NCI-H1694 (cell line): ENCODE measurements at places on chromosomes 2 and 18.
A peak's percentile ranks its signal among the peaks of the same experiment; 100 is the strongest.

DNA sequence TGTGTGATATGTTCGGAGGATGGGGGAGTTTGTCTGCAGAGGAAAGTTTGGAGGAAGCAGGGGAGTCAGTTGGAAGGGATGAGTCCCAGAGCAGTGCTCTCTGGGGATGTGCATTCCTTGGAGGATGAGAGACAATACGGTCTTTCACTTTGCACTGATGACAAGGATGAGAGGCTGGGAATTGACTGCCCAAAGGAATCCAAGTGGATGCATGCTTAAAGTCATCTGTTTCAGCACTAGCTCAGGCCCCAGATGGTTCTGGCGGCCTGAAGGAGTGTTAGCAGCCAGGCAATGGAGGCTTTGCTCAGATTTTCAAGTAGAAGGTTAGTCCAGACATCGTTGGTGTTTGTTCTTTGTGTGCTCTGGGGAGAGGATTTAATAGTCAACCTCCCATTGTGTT lies 100.2 kb downstream of the CRIM1 start:
- DNase-seq, result no peak

- no peak for DNase-seq
These were observed 69.5 kb upstream of the PSME4 start for GRCh38 chr2:54040250-54040649.

GRCh38 chr2:219765231-219765911 lies 137.9 kb downstream of the SLC4A3 start:
- no peak for DNase-seq

DNA sequence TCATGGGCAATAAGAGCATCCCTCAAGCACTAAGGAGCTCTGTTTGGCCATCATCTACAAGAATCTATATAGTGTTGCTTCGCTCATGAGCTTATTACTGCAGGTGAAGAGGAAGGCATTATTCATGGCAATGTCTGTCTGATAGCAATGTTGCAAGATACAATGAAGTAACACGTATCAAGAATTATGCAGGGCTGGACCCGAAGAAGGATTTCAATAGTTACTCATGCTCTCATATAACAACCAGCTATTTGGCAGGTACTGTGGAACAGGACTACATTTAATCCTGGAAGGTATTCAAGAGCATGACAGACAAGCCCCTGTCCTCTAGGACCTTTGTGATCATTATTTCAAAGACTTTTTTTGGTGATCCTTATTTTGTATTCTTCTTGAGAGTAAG lies 109.6 kb downstream of the LAMA3 start:
- DNase-seq, result no peak

DNA sequence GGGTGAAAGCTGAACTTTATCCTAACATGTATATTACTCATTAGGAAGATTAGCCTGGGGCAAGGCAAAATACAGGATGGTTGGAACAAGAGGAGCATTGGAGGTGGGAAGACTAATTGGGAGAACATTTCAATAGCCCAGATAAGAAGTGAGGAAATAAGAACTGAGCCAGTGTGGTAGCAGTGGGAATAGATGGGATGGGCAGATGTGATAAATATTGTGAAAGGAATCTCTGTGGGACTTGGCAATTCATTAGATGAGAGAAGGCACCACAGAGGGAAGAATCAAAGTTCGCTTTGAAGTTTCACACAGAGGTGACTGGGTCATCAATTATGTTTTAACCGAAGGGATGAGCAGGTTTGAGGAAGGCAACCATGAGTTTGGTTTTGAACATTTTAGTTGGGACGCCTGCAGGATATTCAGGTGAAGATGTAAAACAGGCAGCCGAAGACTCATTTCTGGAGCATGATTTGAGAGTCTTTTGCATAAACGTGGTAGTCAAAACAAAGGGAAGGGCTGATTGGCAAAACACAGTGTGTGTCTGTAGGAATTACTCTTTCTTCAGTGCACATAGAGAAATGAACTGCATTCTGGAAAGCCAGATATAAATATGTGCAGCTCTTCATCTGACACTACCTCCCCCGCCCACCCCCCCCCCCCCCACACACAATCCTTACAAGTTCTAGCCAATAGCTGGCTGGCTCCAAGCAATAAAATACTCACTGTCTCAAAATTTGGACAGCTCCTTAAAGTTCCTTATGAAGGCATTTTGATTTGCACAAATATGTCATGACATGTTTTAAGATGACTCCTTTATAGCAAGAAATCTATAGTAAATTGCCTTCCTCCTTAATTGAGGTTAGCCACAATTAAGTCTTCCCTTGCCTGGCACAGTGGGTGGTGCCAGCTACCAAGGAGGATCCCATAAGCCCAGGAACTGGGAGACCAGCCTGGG lies 1.9 kb upstream of the SLC1A4 start:
- no peak for DNase-seq

GRCh38 chr2:152093464-152093863 lies 5.4 kb downstream of the CACNB4 start:
- DNase-seq, result peak; percentile 90

DNA sequence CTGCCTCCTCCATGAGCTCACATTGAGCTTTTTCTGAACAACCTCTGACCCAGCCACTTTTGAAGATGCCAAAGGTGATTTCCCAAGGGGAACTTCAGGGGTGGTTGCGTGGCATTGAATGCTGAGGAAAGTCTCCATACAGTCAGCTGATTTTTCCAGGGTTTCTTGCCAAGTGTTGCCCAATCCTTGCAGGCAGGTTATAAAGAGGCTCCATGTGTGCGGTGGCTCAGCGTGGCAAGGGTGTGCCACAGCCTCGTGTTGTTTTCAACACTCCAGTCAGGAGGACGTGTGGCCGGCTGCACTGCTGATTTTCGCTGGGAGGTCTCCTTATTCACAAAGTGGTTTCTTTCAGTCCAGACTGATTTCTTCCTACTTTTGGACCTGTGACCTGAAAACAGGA lies 81.4 kb upstream of the GATA6 start:
- DNase-seq, result no peak

DNA sequence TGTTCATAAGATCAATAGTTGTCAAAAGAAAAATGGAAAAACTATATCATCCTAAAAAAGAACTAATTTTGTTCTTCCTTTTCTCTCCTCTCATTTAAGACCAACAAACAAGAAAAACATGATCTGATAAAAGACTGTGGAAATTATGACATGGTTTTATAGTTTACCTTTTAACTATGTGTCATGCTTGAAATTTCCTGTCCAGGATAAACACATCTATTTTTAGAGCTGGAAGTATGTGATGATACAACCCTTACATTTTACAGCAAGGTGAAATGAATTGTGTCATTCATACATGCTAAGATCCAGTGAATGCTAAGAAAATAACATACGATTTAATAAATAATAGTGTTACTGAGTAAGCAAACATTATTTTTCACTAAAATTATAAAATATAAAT lies 89.9 kb downstream of the GULP1 start:
- no peak for DNase-seq

- no peak for DNase-seq
These were observed 41.6 kb downstream of the FN1 start for GRCh38 chr2:215394102-215394805.

- peak; percentile 83 for DNase-seq
These were observed 25.4 kb upstream of the OTOF start for GRCh38 chr2:26503231-26503880.

- no peak for DNase-seq
These were observed 6.6 kb upstream of the KLHL30 start for GRCh38 chr2:238131761-238132462.

- DNase-seq, result no peak
These were observed 54.5 kb downstream of the ACVR1 start for GRCh38 chr2:157821519-157822131.

DNA sequence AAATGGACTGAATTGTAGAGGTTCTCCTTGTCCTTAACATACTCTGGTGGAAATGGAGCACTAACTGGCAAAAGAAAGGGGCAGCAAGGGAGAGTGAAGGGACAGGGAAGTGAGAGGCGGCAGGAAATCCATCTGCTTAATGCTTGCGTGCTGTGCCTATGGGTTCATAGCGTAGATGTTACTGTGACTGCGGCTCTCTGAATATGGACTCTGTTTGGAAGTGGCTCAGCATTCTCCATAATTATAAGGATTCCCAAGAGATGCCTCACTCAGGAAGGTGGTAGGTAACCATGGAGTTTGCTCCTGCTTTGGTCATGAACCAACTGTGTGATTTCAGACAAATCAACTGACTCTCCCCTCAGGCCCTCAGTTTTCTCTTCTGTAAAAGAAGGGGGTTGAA lies 50.0 kb downstream of the MYO3B start:
- DNase-seq, result no peak

GRCh38 chr18:45133276-45133675 lies 452.6 kb downstream of the SETBP1 start:
- DNase-seq, result no peak

GRCh38 chr2:119536211-119536610 lies 8.0 kb upstream of the CFAP221 start:
- no peak for DNase-seq

DNA sequence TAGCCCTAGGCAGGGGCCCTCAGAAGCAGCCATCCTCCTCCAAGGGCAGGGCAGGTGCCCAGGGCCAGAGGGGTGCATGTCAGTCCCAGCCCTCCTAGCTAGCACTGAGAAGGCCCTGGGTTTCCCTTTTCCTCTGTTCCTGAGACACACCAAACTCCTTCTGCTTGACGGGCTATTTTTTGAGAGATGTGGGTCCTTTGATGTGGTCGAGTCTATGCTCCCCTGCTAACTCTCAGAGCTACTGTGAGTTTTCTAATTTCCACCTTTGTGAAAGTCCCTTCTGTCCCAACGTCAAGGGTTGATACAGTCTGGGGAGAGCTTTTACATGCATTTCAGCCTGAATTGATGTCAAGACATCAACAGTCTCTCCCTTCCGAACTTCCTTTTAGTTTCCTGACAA lies 51.4 kb downstream of the TRPM8 start:
- DNase-seq, result no peak

DNA sequence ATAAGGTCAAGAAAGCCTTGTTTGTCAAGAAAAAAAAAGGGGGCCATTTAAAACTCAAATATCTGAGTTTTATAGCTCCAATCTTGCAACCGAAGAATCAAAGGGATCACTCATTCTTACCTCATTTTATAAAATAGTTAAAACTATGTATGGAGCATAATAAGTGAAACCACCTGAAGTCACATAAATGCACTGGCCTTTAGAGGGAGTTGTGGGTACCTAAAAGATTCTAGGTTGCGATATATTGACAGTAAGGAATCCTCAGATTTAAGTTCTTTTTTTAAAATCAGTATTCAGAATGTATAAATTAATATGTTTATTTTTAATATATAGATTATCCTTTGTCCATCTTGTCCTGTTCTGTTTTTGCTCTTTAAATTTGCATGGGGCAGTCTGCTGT lies 3.4 kb downstream of the ARHGAP28 start:
- no peak for DNase-seq

GRCh38 chr18:811182-811891 lies 705 bp downstream of the YES1 start:
- no peak for DNase-seq

DNA sequence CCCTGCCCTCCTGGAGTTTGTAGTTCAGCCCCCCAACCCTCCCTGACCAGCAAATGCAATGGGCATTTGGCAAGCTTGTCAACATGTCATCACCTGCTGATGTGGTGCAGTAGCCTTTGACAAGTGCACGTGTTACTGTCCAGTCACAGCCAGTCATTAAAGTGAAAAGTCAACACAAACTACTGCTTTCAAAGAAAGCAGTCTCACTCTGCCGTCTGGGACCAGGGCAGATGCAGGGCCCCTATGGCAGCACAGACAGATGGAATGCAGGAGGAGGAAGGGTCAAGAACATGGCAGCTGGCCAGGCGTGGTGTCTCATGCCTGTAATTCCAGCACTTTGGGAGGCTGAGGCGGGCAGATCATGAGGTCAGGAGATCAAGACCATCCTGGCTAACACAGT lies 222.4 kb upstream of the OSR1 start:
- no peak for DNase-seq

GRCh38 chr2:138548796-138549195 lies 47.2 kb downstream of the SPOPL start:
- no peak for DNase-seq

DNA sequence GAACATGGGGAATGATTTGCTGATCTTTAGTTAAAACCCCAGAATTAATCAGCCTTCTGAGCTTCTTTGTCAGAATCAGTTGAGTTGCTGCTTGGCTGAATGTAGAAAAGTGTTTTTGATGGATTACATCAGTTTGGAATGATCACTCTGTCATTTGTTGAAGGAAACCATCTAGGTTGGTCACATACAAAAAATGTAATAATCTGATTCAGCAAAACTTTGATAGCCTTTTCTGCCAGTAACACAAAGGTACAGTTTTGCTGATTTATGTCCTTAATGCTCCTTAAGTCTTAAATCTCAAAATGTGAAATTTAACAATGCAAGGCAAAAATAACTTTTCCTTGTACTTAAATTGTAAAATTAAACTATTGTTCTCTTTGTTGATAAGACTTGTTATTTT lies 74.3 kb downstream of the GALNT13 start:
- no peak for DNase-seq

GRCh38 chr18:55738483-55739114 lies 150.6 kb upstream of the TCF4 start:
- no peak for DNase-seq

DNA sequence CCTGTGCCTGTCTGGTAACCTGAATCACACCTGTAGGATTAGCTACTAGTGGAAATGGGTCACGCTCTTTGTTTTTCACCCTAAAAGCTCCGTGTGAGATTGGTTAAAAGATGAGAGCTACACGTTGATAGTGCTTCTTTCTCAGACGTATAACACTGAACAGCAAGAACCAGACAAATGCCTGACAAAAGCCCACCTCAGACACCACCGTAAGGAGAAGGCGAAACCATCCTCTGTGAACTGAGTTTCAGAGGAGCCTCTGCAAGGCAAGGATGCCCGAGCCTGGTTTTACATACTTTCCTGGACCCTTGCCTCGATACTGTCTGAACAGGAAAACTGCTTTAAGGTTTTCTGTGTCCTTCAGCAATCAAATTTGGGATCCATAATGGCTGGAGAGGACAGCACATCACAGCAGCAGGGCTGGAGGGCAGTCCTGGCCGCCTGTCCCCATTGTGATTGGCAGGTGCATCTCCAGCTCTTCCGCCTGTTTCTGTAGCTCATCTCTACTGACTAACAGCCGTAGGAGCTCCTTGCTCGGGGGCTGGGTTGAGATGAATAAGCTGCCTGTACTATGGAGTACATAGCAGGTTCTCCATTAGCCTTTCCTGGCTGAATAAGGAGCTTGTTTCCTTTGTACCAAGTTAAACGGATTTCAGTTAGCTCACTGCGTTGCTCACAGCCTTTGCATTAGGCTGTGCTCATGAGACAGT lies 155.5 kb downstream of the MYT1L start:
- DNase-seq, result no peak

- DNase-seq, result no peak
These were observed 132.7 kb upstream of the HS6ST1 start for GRCh38 chr2:128451084-128452023.

GRCh38 chr2:221581986-221582385 lies 9.9 kb upstream of the EPHA4 start:
- no peak for DNase-seq
